ENCODE measurements at places on chromosomes 2 and 18. TPM values are rescaled to one million over a fixed set of nuclear protein-coding genes. Genes with fewer than 3 reads are reported as not detected.

DNA sequence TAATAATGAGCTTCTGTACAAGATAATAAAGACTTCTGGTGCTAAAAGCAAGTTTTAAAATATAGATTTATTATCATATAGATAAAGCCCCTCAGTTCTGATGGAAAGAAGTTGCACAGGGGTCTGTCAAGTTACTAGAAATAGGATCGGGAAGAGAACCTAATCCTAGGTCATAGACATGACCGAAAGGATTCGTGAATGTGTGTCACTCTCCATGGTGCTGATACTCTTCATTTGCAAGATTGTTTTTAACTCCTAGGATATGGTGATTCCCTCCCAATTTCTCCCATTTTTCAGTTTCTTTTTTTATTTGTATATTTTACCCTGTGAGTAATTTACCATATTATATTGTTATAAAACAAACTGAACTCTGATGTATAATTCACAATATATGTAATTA, 58.9 kb upstream of the CTNNA2 start:
- no peak for DNase-seq

DNA sequence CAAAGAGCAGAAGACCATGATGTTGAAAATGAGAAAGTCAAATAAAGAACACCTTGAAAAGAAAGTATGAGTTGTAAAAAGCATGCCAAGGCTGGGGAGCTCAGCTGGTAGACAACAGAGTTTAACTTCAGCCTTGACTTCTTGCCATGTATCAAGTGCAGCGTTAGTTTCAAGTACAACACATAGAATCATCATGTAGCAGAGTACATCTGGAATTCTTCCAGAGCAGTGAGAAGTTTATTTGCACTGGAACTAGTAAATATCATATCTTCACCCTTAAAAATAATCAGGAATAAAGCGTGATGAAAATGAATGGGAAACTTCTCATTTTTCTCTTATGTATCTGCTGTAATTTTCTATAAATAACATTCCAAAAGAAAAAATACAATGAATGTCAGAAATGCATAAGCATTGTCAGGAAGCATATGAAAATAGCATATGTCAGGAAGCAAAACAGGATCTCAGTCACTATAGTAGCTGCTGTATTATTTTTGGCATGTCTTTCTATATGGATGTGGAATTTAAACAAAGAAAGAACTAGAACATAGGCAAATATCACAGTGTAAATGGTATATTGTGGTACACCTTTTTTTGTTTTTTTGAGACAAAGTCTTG, 10.1 kb upstream of the SULT1C4 start:
- DNase-seq = no peak

DNA sequence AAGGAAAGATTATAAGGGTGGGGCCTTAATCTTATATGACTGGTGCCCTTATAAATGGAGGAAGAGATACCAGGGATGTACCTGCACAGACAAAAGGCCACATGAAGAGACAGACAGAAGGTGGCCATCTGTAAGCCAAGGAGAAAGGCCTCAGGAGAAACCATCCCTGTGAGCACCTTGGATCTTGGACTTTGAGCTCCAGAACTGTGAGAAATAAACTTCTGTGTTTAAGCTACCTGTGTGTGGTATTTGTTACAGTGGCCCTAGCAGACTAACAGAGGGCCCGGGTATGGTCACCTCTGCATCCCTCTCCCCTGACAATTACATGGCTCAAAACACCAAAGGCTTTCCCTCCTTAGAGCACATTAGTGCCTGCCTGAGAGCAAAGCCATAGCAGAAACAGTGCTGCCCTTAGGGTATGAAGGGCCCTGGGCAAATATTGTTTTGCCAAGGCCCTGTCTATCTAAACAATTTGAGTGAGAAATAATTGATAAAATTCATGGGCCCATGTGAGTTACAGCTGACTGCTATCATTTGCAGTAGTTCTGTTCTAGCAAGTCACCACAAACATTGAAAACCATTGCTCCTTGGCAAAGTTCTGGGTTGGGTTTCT, 109.3 kb upstream of the MYCN start:
- DNase-seq = no peak

DNA sequence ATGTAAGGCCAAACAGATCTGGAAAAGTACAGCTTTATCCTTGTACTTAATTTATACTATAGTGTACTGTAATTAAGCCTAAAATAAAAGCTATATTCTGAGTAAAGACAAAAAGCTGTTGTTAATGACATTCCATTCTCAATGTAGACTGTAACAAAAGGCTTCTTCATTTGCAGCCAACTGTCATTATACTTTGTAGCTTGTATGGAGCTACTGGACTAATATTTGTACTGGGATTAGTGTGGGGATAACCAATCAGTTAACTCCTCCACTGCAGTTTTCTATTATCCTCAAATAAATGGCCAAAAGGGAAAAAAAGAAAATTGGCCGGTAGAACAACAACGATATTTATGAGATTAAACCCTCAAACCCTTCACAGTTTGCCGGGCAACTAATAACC, 66.5 kb downstream of the STK39 start:
- DNase-seq = no peak

DNA sequence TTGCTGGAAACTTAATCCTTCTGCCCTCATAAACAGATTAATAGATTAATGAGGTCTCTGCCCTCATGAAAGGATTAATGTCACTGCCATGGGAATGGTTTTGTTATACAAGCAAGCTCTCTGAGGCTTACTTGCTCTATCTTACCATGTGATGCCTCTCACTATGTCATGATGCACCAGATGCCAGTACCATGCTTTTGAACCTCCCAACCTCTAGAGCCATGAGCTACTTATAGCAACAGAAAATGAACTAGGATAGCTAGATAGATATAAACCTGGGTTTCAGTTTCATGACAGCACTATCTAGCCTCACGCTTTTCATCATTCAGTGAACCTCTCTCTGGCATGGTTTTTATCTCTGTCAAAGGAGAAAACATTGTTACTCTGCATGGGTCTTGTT, 371.6 kb upstream of the LRP1B start:
- DNase-seq = no peak

- DNase-seq = no peak
Observed at GRCh38 chr18:36567800-36568199, 261.0 kb downstream of the TPGS2 start.

- DNase-seq = peak; percentile 87
Observed at GRCh38 chr2:47905386-47906156, 727 bp downstream of the FBXO11 start.

- no peak for DNase-seq
Observed at GRCh38 chr2:37189452-37190153, 1.1 kb upstream of the SULT6B1 start.

GRCh38 chr2:233240897-233241296, 10.6 kb upstream of the ATG16L1 start:
- DNase-seq = no peak

PASK gene
- 5.2 TPM for total RNA-seq

- peak; percentile 33 for DNase-seq
Observed at GRCh38 chr18:37565977-37566478, 430 bp upstream of the CELF4 start.

DNA sequence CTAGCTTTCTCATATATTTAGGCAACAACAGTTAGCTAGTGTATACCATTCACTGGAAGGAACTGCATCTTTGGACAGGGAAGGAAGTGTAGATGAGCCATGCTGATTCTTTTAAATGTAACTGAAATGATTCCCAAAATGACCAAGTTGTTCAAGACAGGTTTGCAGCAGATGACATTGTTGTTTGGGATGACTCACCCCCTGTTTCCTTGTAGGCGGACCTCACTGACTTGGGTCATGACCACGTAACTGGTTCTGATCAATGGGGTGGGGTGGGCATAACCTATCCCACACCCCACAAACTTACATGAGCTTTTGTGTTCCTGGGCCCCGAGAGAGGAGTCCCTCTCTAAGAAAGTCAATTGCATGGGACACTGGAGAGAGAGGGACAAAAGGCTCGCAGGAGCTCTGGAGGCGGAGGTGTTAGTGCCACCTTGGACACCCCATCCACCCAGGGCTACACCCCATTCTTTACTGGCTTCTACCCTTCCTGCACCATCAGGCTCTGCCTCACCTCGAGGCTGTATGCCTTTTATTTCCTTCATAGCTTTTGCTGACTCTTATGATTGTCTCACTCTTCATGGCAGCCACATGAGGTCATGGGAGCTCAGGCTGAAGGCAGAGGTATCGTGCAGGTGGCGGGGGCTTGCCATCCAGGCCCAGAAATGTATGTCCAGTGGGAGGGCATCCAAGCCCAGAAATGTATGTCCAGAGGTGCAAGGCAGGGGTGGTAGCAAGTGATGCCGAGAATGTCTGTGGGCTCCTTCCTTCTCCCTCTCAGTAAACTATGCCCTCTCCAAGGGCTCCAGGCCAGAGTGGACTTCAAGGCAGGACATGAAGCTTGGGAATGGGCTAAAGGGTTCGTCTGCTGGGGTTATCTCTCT, 108.0 kb downstream of the TWIST2 start:
- DNase-seq = no peak

DNA sequence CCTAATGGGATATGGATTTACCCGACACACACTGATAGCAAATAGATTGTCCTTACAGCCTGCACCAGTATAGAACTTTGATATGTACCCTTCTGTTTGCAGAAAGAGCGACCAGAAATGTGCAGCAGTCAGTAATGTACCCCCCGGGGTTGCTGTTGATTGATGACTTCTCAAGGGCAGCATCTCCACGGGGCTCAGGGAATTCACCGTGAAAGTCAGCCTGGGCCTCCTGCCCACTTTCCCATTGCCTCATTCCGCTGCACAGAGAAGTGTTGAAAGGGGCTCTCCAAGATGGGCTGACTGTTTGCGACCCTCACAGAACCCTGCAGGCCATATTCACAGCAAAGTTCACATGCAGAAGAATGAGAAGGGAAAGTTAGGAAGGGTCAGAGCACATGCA, 241.3 kb downstream of the PRKCE start:
- DNase-seq = no peak

GRCh38 chr2:235911633-235912233, 256.5 kb downstream of the GBX2 start:
- DNase-seq = no peak

ABCG5 gene
- not detected for total RNA-seq

DNA sequence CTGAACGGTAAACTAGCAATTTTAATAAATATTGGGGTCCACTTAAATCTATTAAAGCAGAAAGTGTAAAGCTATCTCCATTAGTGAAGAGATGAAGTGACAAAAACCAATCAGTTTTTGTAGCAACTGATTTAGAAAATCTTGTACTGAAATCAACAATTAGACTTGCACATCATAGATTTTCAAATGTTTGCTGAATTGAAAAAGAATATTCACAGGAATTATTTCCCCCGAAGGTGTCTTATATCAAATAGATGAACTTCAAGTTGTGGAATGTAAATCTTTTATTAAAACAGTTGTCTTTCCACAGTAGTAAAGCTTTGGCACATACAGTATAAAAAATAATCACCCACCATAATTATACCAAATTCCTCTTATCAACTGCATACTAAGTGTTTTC, 48.7 kb downstream of the ATIC start:
- DNase-seq = no peak

SPP2 gene
- not detected for total RNA-seq

DNA sequence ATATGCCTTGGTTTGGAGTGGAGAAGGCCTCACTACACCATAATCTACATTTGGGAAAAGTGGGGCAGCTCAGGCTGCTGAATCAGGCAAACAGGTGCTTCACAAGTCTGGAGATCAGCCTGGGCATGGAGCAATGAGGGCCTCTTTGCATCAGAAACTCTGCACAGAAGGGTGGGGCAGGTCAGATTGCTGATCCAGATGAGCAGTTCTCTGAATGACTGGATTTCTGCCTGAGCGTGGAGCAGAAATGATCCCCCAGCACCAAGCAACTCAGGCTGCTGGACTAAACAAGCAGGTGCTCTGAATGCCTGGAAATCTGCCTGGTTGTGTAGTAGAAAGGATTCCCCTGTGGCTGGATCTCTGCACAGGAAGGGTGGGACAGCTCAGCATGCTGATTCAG, 605.3 kb upstream of the ZNF804A start:
- DNase-seq = no peak

DNA sequence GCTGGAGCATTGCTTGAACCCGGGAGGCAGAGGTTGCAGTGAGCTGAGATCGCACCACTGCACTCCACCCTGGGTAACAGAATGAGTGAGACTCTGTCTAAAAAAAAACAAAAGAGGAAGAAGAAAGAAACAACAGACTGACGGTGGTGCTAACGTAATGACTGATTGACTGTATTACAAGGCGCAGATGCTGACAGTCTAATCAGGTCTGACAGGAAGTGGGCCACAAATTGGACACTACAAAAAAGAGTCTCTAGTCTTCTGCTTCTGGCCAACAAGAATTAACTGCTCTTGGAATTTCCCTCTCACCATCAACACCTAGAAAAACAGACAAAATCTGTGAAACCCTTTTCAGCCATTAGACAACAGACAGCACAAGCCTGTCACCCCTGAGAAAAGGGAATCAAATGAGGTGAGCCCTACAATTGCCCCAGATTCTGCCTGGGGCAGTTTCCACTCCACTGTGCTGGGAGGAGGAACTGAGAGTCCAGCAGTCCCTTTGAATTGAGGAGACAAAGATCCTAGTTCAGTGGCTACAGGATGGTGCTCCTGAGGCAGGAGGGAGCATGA, 43.3 kb downstream of the SNED1 start:
- no peak for DNase-seq

RGPD4 gene
- total RNA-seq = not detected

GRCh38 chr2:159157361-159158209, 128.9 kb downstream of the WDSUB1 start:
- no peak for DNase-seq

- DNase-seq = no peak
Observed at GRCh38 chr2:232030229-232030628, 68.7 kb downstream of the DIS3L2 start.

INSIG2 gene
- 37.8 TPM for total RNA-seq

GRCh38 chr18:63317982-63318888, 1.3 kb downstream of the BCL2 start:
- peak; percentile 63 for DNase-seq

GRCh38 chr2:183063083-183063482, 15.5 kb upstream of the DUSP19 start:
- no peak for DNase-seq

DNA sequence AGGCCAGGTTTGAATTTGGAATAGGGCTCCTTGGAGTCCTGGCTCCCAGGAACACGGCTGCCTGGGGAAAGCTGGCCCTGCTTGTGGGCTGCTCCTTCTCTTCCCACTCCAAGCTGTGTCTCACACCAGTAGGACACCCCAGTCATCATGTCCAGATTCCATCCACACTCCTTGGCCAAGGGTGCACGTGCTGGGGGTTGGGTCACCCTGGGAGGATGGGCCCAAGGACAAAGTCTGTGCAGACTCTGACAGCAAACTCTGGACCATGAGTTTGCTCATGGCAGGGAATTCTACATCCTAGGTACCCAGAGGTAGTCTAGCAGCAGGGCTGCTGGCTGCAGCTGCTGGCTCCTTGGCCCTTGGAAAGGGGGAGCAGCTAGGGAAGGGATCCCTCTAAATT, 102.4 kb upstream of the EPAS1 start:
- DNase-seq = no peak

DSG1 gene
- total RNA-seq = not detected

ALPG gene
- total RNA-seq = not detected

- DNase-seq = no peak
Observed at GRCh38 chr2:100412881-100413321, 4.6 kb downstream of the CHST10 start.

DNA sequence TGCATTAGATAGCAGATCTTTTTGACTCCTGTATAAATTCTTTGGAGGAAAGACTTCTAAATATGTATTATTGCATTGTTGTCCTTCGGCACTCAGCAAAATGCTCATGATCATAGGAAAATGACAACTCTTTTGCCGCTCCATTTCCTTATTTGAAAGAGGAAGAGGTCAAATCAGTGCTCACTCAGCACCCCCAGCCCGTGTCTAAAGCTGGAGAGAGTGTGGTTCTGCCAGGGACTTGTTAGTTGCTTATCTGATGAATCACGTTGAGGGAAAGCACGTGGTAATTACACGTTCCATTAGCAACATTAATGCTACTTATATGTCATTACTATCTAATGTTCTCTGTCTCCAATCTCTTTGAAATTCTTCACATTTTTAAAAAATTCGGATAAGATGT, 46.0 kb upstream of the MBP start:
- no peak for DNase-seq
